Activated naive CD8-positive, alpha-beta T cell treated with anti-CD3 and anti-CD28 coated beads, Interleukin-2, amount 10 ng/mL, durations not matched to agents 7 days and 5 days (primary cell): ENCODE measurements at places on chromosomes 4 and X.

GRCh38 chr4:152970102-152970820 is 34.1 kb downstream of the FHDC1 start:
- DNase-seq, result no peak

GRCh38 chrX:115344885-115345614 is 55.5 kb downstream of the LUZP4 start:
- DNase-seq, result no peak

DNA sequence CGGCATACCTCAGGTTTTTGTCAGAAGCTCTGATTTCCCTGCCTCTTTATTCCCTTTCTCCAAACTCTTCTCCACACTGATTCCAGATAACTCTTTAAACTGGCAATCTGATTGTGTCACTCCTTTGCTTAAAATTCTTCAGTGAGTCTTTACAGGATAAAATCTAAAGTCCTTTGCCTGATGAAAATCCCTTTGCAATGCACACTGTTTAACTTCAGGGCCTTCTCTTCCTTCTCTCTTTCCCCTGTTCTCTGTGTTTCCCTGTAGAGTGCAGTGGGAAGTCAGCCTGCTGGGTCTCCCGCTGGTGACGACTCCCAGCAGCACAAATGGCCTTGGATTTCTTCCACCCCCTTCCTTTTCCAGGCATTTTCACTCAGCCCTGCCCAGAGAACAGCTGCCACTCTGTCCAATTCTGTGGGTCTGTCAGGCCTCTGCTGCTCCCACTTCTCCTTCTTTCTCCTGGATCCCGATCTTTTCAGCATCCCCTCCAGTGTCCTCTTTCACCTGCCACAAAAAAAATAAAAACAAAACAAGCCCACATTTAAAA is 189.9 kb upstream of the NWD2 start:
- no peak for DNase-seq

DNA sequence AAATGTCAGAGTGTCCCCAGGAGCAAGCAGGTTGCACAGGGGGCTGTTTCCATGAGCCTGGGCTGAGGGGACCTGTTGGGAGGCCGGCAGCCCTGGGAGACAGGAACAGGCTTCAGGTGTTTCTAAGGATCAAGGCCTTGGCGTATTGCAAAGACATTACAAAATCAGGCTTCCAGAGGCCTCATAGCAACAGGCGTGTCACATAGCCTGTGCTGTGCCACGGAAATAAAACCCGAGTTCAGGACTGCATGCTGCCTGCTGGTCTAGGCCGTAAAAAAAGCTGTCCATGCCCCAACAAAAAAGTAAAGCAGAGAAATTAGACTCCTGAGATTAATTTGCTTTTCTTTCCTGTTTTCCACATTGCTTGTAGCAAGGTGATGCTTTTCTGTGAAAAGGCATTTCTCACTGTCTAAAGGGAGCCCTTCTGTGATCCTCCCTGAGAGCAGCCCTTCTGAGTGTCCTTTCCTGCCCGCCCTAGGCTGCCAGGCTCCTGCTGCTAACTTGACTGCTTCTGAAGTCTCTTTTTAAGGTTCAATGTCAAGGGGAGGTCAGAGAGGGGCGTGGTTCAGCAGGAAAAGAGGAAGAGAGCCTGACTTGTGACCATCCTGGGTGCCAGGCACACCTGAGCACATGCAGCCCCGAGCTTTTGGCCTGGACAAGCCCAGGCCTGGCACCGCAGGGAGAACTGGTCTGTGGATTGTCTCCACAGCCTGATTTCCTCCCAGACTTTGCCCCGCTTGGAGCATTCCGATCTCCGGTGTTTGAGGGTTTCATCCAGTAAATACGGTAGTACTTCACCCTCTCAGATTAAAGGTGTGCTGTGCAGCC is 21.3 kb downstream of the SHROOM2 start:
- DNase-seq, result no peak

DNA sequence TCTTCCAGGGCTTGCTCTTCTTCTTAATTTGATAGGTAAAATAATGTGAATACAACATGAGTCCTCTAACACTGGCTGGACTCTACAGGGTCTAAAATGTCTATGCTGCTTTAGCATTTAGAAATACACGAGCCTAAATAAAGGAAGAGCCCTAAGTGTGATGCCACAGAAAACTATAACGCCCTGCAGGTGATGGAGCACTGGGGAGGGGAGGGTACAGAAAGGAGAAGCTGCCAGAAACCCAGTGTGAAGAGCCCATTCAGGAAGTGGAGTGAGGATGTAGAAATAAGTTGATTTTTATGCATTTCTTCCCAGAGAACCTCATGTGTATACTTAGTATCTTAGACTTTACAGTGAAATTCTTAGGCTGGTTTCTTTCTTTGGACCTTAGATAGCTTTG is 83.4 kb downstream of the TNIP2 start:
- no peak for DNase-seq

- DNase-seq, result no peak
Observed at GRCh38 chrX:118632862-118633261, 94.5 kb upstream of the IL13RA1 start.

DNA sequence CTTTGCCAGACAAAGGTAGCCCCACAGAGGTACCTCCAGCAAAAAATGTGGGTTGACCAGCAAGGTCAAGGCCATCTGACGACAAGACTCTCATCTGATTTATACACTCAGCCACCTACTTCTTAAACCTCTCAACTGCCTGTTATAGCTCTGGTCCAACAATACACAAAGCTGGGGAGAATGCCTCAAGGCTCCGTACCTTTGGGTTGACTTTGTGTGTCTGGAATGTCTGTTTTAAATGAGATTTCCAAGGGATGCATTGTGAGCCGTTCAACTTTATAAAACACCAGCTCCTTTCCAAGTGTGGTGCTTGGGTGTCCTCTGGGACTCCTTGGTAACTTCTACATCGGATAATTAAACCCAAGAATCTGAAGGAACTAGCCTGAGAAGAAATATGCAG is 167.0 kb upstream of the RPL34 start:
- DNase-seq, result no peak

DNA sequence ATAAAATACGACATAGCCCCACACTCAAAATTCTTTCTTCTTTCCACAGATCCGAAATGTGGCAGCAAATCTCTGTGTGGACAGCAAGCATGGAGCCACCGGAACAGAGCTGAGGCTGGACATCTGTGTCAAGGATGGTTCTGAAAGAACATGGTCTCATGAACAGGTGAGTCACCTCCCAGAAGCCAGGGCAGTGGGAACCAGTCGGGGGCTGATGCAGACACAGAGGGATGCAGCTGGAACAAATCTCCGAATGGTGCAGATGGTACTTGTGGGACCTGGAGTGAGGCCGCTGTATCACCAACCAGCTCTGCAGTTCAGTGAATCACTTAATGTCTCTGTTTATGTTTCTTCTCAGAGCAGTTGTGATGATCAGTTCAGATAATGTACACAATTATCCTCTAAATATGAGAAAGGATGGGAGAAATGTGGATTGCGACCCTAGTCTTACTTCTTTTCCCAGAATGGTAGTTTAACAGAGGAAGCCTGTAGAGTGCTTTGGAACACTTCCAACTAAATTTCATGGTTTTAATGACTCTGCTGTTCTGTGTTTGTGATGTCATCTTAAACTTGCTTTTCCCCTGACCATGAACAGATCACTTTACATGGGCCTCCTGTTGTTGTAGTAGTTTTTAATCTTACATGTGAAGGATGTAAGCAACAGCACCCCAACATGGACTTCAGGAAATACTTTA is 159.3 kb upstream of the GALNT7 start:
- DNase-seq, result no peak

- DNase-seq, result no peak
Observed at GRCh38 chrX:44183329-44183728, 160.1 kb downstream of the EFHC2 start.
